T-helper 9 cell (primary cell): ENCODE measurements at places on chromosomes 1 and 21.

- DNase-seq = no peak
Measured at GRCh38 chr1:230082211-230082610, 15.2 kb downstream of the GALNT2 start.

DNA sequence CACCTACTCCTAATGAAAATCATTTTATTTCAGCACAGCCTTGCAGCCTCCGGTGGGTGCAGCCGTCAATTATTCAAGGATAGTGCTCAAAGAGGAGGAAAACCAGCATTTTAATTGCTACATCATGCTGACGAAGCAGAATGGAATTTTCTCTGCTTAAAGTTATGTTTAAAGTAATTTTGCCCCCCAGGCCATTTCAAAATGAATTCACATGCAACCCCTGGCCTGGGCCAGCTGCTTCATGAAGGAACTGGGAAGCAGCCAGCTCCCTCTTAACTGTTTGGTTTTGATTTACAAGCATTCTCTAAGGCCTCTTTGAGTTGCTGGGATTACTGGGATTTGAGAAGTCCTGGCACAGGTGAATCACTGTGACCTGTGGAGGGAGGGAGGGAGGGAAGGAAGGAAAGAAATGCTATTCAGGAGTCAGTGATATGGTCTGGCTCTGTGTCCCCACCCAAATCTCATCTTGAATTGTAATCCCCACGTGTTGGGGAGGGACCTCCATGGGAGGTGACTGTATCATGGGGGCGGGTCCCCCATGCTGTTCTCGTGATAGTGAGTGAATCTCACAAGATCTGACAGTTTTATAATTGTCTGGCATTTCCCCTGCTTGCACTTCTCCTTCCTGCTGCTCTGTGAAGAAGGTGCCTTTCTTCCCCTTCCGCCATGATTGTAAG lies 66.0 kb downstream of the PGBD5 start:
- DNase-seq = no peak

GRCh38 chr1:160243767-160244166 lies 18.6 kb downstream of the DCAF8 start:
- no peak for DNase-seq

DNA sequence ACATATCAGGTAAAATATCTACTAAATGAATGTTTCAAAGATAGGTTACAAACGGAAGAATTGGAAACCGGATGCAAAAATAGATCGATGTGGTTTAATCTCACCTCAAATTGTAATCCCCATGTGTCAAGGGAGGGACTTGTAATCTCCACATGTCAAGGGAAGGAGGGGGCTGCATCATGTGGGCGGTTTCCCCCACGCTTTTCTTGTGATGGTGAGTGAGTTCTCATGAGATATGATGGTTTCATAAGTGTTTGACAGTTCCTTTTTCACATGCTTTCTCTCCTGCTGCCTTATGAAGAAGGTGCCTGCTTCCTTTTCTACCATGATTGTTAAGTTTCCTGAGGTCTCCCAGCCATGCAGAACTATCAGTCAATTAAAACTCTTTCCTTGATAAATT lies 408.7 kb upstream of the TMPRSS15 start:
- DNase-seq = no peak

DNA sequence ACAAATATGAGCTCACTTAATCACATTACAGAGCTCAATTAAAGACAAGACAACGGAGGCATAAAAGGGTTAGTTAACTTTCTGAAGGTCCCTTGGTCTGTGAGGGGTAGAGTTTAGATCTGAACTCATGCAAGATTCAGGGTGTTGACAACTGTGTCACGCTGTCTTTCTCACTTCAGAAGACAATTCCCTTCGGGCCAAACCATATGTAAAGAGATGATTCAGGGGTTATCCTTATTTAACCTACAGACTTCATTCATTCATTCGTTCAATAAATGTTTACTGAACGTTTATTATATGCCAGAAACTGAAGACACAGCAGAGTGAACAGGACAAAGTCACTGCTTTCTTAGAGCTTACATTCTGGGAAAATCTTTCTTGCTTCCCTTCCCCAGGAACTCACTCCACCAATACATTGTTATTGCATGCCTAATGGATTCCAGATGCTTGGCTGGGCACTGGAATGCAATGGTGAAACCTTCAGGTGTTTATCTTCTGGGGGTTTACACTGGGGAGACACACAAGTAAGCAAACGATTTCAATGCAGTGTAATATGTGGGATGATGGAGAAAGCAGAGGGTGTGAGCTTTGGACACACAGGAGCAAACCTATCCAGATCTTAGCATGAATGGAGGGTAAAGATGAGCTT lies 6.4 kb downstream of the XCL1 start:
- DNase-seq = no peak

DNA sequence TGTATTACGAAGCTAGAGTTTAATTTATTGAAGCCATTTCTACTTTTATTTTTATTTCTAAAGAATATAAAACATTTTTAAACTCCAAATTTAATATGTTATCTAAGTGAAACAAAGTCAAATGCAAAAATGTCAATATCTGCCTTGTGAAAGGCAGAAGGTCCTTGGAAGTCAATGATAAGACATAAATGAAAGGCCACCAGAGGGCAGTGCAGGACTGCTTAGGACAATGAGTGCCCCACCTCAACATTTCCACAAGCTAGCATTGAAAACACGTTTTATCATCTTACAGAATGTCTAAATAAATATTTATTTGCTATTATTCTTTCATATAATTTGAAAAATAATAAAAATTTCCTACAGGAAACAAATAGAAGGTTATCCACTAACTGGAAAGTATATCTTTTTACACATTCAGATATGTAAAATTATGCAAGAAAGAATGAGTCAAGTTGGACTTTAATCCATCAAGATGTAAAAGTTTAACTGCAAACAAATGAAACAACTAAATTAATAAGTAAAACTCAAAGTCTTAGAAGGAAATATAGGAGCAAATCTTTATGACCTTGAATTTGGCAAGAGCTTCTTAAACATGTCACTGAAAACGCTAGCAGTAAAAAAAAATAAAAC lies 140.1 kb upstream of the FMN2 start:
- peak; percentile 23 for DNase-seq

- DNase-seq = no peak
Measured at GRCh38 chr1:59220356-59220755, 76.5 kb upstream of the FGGY start.

GRCh38 chr1:34470401-34470800 lies 284.4 kb upstream of the GJB5 start:
- no peak for DNase-seq

DNA sequence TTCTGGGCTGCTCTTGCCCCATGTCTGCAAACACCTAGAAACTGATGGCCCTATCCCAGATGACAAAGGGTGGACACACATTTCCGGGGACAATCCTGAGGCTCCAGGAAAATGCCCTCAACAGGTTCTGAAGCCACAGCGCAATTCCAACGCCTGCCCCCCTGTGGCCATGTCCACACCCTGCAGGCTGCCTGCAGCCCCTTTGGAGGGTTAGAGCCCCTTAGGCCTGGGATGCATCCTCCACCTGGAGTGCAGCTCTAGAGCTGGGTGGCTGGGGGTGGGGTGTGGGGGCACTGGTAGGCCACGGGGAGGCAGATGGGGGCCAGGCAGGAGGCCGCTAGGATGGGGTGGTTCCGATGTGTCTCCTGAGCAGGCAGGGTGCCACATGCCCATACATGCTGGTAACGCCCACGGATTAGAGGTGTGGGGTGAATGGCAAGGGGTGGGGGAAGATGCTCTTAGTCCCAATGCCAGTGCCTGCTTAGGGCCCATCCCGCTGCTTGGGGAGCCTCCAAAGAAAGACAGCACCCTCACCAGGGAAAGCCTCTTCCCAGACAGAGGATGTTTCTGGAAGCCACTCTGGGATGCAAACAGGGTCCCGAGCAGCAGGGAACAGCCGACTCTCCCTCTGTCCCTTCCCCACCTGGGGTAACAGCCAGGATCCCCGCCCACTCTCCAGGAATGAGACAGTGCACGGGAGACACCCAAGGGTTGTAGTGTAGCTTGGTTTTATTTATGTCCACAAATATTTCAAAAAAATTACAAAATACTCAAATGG lies 34.0 kb downstream of the SLC45A1 start:
- no peak for DNase-seq

DNA sequence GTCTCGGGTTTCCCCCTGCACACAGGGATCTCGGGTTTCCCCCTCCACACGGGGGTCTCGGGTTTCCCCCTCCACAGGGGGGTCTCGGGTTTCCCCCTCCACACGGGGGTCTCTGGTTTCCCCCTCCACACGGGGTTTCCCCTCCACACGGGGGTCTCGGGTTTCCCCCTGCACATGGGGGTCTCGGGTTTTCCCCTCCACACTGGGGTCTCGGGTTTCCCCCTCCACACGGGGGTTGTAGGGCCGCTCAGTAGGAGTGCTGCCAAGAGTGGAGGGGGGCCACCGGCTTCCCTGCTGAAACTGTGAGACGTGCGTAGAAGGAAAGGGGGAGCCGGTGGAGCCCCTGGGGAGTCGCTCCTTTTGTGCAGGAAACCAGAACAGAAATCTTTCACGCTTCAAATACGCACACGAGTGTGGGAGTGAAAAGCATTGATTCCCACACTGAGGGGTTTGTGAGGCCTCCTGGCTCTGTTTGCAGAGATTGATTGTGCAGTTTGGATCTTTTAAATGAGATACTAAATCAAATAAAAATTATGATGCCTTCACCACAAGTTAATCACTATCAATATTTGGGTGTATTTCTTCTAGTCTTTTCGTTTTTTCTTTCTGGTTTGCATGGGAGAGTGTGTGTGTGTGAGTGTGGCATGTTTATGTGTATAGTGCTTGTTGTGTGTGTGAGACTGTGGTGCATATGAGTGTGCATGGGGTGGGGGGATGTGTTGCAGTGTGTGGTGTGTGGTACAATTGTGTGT lies 54.3 kb upstream of the TRAPPC10 start:
- no peak for DNase-seq

DNA sequence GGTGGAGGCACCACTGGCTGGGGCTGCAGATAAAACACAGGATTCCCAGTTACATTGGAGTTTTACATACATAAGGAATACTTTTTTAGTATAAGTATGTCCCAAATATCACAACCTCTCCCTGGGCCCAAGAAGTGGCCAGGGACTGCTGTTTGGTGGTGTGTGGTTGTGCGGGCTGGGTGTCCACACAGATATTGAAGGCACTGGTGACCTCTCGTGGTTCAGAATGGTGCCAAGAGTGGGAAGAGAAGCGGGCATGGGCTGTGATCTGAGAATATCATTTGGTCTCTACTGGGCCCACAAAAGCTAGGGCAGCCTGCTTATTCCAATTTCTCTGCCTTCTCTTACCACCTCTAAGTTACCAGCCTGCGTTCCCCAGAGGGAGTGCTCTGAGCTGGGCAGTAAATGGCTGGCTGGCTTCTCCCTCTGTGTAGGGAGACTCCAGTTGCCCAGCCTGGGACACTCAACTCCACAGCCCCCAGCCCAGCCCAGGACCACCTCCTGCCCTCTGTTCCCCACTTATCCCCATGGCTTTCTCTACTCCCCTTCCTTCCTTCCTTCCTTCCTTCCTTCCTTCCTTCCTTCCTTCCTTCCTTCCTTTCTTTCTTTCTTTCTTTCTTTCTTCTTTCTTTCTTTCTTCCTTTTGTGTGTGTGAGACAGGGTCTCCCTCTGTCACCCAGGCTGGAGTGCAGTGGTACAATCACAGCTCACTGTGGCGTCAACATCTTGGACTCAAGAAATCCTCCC lies 42.8 kb upstream of the RD3 start:
- no peak for DNase-seq

- DNase-seq = no peak
Measured at GRCh38 chr1:155971910-155972809, 6.2 kb downstream of the ARHGEF2 start.

DNA sequence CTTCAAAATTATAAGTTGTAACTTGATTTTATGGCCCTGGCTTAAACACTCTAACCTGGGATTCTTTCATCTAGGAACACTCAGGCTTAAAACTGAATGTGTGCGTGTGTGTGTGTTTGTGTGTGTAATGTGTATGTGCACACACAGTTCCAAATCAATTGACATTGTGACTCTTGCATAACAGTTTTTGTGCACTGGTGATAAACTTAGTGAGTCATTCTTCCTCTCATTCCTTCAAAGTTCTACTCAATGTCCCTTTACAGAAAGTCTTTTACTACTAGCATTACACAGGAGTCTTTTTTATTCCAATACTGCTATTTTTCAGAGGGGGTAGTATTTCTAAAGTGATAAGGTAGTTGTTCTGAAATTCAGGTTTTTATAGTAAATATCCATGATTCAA lies 943.6 kb downstream of the KCNT2 start:
- DNase-seq = no peak

DNA sequence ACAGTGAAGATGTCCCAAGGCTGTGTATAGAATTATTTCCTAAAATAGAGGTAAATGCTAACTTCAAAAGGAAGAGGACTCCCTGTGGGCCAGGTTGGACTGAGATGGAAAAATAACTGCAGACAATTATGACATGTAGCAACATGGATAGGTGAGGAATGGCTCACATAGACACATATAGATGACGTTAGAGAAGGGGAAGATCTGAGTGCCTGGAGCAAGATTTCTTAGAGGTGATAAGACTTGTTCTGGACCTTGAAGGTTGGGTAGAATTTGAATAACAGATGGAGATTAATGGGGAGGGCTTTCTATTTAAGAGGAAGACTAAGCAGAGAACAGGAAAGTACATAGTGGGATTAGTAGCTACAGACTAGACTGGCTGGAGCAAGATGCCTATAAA lies 76.9 kb downstream of the C1orf21 start:
- no peak for DNase-seq

DNA sequence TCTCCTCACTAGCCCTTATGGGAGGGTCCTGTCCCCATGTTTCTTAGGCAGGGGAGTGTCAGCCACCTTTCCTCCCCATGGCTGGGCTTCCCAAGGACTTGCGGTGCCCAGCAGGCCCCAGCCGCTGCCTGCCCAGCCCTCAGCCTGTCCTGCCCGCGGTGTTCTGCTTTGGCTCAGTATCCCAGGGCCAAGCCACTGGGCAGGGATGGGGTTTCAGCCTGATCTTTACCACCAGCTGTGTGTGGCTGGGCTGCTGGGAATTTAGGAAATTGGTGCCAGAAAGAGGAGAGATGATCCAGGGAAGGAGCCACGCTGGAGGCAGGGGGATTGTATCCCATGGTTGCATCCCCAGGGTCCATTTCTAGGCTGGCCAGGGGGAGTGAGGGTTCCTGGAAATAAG lies 6.9 kb upstream of the IGFN1 start:
- no peak for DNase-seq
